Right cardiac atrium (tissue), 5 donors: ENCODE measurements at places on chromosomes 2 and 18.

DNA sequence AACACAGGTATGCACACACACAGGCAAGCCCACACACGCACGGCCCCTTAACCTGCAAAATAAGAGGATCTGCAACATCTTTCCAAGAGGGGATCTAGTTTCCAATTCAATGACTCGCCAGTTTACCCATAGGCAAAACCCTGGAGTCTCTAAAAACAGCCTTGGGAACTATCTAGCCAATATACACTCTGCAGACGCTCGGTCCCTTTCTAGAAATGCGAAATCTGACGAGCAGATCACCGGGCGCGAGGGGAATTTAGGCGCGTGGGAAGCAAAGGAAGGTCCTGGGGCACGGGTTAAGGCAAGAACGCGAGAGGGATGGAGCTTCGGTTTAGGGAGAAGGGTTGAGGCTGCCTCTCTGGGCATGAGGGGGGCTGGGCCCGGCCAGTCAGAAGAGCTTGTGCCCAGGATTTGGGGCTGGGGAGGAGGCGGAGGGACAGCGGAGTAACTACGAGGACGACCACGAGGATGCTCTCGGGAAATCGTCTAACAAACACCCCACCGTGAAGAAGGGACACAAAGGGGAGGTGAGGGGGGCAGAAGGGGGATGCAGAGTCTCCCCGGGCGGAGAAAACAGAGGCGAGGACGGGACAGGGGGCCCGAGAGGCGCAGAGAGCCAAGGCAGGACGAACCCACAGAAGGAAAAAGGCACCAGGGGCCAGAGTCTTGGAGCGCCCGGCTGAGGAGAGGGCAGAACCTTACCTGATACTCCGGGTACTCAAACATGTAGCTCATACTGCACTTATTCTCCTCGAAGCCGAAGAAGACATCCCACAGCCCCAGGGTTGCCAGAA is 542 bp downstream of the PGAP1 start:
- DNase-seq: peak; percentile 70

DNA sequence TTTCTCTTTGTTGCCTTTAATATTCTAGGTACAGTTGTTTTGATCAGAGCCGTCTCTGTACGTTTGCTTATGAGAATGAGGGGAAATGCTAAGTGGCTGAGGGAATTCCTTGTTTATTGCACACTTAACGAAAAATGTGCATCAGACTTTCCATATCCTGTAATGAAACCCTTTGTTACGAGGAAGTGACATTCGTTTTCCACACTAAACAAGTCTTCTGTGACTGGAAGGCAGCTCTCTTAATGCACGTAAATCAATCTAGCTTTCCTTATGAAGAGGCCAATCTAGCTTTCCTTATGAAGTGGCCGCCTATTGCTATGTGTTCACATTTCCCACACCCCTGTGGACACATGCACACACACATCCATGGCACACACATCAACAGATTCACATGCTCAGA is 186.2 kb downstream of the SNTG2 start:
- DNase-seq: no peak

DNA sequence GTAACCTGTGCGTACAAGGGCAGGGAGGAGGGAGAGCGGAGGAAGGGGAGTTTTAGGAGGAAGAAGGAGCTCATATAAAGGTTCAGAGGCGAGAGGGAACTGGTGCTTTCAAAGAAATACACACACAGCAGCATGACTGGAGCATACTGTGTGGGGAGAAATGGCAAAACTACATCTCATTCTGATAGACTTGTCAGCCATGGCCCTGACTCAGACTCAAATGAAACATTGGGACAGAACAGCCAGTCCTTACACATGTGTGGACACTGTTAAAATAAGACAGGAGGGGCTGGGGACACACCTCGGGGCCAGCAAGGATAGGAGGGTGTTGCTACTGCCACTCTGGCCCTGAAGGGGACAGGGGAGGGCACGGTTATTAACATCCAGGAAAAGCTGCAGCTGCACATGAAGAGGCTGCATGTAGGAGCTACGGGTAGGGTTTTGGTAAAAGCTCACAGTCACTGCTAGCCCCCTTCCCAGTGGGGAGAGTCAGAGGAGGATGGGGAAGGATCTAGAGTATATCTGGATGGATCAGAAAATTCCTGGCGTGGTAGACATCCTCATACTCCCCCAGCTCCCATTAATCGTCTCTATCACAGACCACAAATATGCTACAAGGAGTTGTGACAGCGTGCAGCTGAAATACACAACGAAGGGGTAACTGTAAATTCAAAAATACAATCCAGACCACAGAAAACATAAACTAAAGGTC is 110.5 kb downstream of the GATA6 start:
- peak; percentile 67 for DNase-seq

GRCh38 chr2:198309673-198310280 is 505.4 kb downstream of the PLCL1 start:
- DNase-seq: no peak

DNA sequence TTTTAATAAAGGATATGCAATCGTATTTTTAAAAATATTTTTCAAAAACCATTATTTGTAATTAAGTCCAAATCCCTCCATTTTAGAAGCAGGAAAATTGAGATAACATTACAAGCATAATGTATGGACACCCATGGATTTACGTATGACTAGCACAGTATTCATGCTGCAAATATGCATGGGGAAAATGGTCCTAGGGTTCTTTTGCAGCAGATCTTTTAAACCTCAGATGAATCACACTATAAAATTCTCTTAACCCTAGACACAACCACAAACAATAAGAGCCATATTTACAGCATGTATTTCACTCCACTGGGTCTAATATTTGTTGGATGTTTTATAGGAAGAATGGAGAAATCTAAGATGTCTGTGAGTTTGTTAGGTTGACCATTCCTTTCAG is 453.4 kb downstream of the TGIF1 start:
- no peak for DNase-seq

DNA sequence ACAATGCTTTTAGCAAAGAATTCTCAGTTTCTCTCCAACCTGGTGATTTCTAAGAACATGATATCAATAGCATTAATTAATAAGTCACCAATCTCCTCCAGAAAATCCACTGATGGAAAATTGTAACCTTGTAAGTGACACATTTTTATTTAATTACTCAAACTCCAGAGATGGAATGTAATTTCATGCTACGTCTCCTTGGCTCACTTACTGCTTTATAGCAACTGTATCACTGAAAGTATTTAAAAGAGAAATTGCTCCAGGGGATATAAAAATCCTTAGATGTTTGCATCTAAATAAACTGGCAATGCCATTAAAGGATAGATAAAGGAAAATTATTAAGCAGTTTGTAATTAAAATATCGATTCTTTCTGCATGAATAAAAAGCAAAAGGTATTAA is 325.4 kb downstream of the TSN start:
- no peak for DNase-seq
